ENCODE measurements at places on chromosomes 1 and 21. TPM values are rescaled to one million over a fixed set of nuclear protein-coding genes. Genes with fewer than 3 reads are reported as not detected.

C1orf226 gene
- not detected for total RNA-seq

XCL1 gene
- total RNA-seq = not detected

TSSK3 gene
- total RNA-seq = not detected

DNA sequence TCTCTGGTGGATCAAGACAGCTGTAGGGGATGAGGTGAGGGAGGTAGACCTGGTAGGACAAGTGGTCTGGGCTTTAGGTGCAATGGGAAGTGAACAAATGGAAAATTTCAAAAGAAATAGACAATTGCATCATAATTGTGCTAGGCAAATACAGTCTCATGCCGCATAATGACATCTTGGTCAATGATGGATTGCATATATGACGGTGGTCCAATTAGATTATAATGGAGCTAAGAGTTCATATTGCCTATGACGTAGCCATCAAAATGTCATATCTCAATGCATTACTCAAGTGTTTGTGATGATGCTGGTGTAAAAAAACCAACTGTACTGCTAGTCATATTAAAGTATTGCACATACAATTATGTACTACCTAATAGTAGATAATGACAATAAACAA, 19.0 kb downstream of the KCNK2 start:
- no peak for DNase-seq

DNA sequence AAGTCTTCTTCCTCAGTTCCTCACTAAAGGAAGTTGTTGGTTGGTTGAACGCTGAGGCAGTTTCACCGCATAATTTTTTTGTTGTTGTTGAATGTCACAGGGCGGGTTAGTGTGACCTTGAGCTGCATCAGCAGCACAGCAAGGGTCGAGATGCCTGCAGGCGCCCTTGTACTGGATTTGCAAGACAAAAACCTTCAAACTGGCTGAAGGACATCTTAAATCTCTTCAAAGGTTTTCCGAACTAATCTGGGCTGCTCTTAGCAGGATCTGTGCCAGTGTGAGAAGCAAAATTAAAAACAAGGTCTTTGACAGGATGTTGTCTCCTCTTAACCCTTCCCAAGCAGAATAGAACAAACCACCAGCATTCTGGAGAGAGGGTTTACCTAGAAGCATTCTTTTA, 59.4 kb downstream of the NRIP1 start:
- no peak for DNase-seq

- no peak for DNase-seq
These were observed 487.0 kb downstream of the DPYD start for GRCh38 chr1:97433824-97434177.

- DNase-seq = no peak
These were observed 71.8 kb downstream of the SPAG17 start for GRCh38 chr1:118113261-118113660.

All from T-helper 17 cell (primary cell).